CD4-positive, alpha-beta T cell treated with Interleukin-17A for 1 hour (primary cell): ENCODE measurements at places on chromosomes 4 and X.

- no peak for DNase-seq
These were observed 44.3 kb upstream of the TBL1X start for GRCh38 chrX:9420275-9421265.

DNA sequence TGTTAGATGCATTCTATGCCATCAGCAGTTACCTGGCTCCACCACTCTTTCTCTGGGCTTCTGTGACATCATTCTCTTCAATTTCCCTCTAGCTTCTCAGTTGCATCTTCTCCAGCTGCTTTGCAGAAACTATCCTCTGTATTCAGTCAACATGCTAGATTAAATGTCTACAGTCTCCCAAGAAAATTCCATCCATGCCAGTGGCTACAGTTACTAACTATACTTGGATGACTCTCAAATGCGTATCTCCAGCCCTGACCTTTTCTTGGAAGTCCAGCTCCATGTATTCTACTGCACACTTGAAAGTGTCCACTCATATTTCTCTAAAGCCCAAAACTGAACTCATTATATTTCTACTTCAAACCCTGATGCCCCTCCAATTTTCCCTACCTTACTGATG, 232.3 kb upstream of the TENM3 start:
- no peak for DNase-seq

- DNase-seq: no peak
These were observed 417.4 kb downstream of the SPOCK3 start for GRCh38 chr4:166816890-166817289.

DNA sequence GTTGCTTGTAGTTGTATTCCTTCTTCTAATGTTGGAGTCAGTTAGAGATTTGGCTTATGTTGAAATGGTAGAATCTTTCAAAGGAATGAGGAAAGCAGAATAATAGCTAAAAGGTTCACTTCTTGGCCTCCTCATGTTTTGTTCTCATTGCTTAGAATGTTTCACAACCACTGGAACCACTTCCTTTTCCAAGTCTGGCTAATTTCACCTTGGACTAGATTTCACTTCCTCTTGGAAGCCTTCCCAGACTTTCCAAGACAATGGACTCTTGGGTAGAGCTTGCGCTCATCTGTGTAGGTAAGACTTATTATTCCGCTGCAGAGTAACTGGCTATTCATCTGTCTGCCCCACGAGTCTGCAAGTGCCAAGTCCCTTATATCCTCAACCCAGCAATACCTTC, 8.3 kb downstream of the SPATA18 start:
- no peak for DNase-seq

DNA sequence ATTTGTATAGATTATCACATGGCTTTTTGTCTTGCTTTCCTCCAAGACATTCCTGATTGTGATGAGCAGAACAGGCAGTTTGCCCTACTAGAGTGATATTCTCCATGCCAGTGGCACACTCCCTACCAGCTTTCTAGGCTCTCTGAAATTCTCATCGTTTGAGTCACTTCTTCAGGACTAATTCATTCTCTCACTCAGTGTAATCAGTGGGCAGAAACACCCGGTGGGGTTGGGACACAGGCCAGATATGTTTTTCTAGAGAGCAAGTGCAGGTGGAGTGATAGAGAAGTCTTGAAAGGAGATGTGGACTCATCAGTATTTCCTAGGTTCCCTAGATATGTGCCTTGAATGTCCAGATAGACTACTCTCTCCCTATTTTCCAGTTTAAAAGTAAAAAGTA, 13.1 kb downstream of the RAB33A start:
- no peak for DNase-seq

DNA sequence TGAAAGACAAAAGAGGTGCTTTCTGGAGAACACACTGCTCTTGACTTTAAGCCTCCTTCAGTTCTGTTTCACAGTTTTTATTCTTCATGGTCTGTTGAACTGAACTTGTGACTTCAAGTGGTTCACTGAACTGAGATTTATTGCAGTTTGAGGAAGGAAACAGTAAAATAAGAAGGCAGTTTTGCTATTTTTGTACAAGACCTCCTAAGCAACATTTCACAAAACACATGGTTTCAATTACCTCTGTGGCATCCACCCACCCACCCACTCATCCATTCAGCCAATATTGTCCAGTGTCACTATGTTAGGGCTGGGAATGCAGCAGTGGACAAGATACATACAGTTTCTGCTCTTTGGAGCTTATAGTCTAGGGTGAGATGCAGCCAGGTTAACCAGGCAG, 131.3 kb downstream of the IL1RAPL2 start:
- DNase-seq: no peak

DNA sequence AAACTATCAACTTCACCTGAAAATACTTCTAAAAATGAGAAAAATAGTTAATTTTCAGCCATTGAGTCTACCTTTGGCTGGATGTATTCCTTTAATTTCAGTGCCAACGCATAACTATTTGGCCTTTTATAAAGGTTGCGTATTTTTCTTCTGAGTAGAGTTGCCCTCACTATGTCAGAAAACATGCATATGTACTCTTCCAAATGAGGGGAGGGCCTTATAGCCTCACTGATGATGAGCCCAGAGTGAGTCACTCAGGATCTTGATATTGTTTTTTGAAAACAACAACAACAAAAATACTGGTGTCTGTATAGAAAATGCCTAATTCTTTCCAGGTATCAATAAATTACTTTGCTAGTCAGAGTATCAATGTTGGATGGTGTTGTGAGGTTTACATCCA, 349.3 kb downstream of the FBXO8 start:
- no peak for DNase-seq
